ENCODE measurements at places on chromosomes 4 and X.

DNA sequence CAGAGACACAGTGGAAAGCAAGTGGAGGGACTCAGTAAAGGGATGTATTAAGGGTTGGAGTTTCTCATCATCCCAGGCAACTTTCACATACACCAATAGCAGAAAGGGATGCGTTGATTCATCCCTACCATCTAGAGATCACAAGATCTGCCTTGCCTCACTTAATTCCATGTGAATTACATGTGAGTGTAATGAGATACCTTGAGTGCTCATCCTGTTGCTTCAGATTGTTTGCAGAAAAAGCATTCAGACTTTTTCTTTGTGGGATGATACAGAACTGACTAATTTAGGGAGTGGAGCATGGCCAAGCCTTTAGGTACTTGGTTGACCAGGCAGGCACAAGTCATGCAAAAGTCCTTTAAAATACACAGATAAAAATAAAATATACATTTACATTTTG, 124.8 kb upstream of the SLIT2 start:
- ATAC-seq = no peak

DNA sequence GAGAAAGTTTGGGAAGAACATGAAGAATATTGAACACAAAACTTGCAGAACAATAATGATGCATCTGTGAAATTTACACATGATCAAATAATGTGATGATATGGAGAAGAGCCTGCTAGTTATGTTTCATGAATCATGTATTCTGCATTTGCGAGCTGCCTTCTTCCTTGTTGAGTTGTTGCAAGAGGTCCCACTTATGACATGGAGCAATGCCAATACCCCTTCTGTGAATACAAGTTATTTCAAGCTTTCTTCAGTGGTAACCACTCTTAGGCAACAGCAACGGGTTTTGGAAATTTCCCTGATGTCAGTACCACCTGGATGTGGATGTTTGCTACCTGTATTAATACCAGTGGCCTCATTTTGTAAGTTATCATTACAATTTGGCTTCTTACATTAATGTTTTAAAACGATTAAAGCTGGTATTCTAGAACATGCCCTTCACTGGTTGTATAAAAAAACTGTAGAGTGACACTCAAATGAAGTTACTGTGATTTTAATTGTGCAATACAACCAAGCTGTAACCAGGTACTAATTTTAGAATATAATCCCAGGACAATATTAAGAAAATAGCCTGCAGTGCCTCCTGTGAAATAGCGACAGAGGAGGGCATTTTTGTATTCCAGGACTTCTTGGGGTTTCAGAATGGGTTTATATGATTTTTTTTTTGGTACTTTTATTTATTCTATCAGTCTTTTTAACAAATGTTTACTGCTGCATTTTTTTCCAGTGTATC, 25.3 kb downstream of the IQCM start:
- no peak for ATAC-seq

- no peak for ATAC-seq
Measured at GRCh38 chr4:36676139-36677050, 395.0 kb downstream of the DTHD1 start.

GRCh38 chr4:78551420-78552351, at the start of gene ANXA3:
Gene ANXA3, plus strand, starts transcription at chr4:78551770. Its CDS starts 2,704 bp downstream, at chr4:78554474.
- peak; percentile 51 for ATAC-seq

DNA sequence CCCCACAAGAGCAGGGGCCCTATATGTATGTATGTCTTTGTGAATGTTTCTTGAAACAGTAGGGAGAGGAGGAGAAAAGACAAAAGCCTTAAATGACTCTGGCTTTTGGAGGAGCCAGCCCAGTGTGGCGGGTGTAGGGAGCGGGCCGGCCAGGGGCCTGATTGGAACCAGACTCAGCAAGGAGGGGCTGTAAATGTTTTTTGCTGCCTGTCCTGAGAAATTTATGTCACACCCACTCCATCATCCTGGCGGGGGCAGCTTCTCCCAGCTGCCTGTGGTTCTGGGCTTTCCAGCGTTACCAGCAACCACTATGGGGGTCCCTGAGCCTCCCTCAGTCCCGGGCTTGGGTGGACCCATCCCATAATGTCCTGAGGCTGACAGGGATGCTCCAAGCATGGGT, 130.8 kb downstream of the PJA1 start:
- ATAC-seq = no peak

GRCh38 chr4:75673027-75673958, at the start of gene G3BP2:
Gene G3BP2, minus strand, starts transcription at chr4:75673411. Its CDS starts 11,386 bp downstream, at chr4:75662025.
- peak; percentile 98 for ATAC-seq

DNA sequence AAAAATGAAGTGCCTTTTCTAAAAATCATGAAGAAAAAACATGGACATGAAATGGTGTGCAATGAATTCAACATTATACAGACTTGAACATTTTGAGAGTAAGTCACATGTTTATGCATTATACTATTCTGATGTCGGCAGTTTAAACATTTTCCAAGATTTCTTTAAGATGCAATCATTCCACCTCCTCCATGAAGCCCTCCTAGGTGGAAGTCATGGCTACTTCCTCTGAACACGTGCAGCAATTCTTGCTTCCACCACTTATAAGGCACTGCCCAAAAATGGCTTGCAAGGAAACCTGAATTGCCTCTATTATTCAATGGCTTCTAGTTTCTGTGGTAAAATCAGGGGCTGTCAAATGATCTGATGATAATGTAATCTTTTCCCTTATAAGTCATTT, 25.8 kb downstream of the IGFBP7 start:
- ATAC-seq = no peak

DNA sequence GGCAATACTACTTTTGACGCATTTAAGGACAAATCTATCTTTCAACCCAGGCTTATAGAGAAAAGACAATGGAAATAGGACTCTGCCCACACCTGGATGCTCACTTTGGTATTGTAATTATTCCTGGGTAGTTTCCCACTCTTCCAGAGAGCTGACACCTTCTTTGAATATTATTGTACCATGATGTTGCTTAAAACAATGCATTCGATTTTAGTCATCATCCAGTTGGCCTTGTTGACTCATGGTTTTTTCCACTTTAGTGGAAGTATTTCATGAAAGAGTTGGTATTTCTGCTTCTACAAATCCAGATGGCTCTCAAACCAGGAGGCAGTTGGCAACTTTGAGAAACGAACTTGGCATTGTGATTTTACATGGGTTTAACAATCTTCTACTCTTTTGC, 124.2 kb downstream of the ENOX2 start:
- ATAC-seq = no peak

- ATAC-seq = no peak
Measured at GRCh38 chrX:129641941-129642340, 12.8 kb downstream of the APLN start.

DNA sequence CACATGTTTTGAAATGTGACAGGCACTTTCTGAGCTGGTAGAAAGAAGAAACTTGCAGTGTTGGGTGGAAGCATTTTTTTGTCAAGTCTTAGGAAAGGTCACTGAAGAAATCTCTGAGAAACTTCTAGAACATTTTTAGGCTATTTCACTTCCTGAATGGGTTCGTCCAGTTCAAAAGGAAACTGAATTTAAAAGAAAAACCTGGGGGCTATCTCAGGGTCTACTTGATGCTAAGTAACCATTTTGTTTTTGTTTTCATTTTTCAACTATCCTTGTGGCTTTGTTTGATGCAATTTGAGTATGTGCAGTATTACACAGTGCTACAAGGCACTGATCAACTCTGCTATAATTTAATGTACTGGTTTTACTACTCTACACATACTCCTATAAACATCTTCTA, 34.0 kb upstream of the AMOT start:
- no peak for ATAC-seq

DNA sequence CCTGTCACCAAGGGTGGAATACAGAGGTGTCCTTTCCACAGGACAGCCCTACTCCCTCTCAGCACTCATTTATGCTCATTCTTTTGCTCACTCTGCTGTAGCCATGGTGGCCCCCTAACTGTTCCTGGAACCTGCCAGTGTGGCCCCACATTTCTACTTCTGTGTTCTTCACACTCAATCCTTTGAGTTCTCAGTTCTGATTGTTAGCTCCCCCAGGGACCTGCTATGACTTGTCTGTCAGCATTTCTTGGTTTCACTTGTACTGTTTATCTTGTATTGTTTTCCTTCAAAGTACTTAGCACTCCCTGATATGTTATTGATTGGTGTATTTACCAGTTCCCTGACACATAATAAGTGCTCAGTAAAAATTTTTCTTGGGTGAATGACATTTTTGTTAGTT, 14.9 kb downstream of the VBP1 start:
- peak; percentile 75 for ATAC-seq
